ENCODE measurements at places on chromosomes 11 and 22.
A peak's percentile ranks its signal among the peaks of the same experiment; 100 is the strongest.

- no peak for DNase-seq
These were observed 6.2 kb downstream of the SC5D start for GRCh38 chr11:121298774-121299173.

- DNase-seq: no peak
These were observed 3.1 kb downstream of the HYLS1 start for GRCh38 chr11:125890447-125891100.

DNA sequence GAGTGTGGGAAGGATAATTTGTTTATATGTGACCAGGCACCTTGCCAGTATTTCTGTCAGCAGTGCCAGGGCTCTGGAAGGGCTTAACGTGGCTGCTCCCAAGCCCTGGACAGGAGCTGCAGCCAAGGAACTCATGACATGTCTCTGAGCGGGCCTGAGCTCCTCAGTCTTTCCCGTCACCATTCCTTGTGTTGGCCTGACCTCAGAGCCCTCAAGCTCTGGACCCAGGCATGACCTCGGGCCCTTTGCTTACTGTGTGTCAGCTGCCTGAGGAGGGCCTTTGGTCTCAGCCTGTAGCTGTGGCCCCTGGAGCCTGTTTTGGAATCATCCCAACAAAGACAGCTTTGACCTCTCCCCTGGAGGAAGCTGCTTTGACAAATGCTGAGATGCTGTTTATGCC lies 264.1 kb upstream of the PLET1 start:
- DNase-seq: no peak

DNA sequence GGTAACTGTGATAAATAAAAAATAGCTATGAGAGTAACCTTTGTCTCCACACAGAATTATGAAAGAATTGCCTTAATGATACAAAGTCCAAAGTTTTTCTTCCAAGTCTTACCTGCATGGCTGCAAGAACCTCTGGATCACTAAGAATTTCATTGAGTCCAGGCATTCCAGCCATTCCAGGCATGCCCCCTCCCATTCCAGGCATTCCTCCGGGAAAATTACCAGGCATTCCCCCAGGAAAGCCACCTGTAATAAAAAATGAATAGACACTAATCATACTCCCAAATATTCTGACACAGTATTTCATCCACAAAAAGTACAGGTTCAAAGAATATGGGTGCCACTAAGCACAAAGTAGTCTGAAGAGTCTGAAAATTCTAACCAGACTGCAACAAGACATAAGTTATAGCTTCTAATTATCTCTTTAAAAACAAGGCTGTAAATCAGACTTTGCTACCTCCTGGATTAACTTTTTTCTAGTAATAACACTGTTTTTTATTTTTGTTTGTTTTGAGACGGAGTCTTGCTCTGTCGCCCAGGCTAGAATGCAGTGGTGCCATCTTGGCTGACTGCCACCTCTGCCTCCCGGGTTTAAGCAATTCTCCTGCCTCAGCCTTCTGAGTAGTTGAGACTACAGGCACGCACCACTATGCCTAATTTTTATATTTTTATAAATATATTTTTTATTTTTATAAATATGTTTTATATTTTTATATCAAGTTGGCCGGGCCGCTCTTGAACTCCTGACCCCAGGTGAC lies 8.0 kb upstream of the SLC25A17 start:
- no peak for DNase-seq

GRCh38 chr11:31943056-31943780 lies 132.1 kb upstream of the PAX6 start:
- DNase-seq: no peak

- DNase-seq: no peak
These were observed 69.5 kb downstream of the JAM3 start for GRCh38 chr11:134138376-134138775.

GRCh38 chr22:19206287-19206686 lies 27.8 kb upstream of the SLC25A1 start:
- no peak for DNase-seq

DNA sequence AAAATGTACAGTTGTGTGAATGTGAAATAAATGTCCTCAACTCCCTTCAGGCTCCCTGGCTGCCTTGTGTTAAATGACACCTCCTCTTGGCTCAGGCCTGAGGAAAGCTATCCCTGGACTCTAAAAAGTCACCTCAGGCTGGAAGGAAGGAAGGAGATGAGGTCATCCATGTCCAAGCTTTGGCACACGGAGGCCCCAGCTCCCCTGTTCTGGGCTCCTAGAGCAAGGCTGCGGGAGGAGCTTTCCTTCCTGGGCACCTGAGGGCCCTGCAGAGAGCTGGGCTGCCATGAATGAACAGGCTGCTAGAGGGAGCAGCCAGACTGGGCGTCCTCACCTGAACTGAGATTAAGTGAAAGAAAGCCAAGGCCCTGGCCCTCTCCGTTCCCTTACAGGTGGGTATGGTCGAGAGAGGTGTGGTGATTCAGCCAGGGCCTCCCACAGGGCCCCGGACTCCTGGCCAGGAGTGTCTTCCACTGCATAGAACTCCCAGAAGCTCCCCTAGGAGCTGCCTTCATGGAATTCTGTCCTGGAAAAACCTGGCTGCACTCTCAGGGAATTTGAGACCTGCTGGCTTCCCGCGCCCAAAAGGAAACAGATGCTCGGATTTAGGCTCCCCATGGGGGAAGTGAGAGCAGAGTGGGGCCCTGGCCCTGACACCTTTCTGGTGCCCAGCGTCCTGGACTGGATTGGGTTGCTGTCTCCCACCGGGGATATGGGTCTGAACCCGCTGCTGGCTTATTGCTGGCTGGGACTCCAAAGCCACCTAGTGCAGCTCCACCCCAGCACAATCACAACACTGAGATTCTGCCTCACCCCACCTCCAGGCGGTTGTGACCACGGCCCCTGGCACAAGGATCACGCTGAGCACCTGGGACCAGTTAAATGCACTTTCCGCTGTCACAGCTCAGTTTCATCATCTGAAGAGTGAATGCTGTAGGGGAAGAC lies 22.2 kb downstream of the MYBPC3 start:
- DNase-seq: no peak

DNA sequence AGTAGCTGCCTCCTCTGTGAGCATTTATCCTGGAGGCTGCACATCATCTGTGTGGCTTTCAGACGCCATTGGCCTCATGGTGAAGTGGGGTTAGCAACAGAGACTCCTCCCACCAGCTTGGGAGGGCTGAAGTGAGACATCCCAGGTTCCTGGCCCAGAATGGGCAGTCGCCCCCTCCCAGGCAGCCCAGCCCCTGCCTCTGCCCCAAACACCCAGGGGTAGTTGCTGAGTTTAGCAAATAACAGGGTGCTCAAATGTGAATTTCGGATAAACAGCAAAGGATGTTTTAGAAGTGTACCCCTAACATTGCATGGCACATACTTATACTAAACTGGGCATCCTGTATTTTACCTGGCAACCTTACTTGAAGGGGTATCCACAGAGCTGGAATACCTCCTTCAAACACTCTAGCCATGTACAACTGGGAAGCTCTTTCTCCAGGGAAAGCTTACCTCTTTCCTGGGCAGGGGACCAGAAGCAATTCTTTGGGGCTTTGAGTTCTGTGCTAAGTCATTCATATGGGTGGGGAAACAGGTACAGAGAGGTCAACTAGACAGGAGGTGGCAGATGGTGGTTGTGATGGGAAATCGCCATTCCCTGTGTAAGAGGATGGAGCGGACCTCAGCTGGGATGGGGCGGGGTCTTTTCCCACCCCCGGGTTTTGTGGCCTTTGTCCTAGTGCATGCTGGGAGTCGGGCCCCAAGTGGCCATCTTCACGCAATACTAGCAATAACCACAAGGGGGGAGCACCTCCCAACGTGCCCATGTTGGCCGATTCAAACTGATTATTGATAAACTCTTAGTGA lies 19.3 kb downstream of the MTFP1 start:
- DNase-seq: peak; percentile 65

DNA sequence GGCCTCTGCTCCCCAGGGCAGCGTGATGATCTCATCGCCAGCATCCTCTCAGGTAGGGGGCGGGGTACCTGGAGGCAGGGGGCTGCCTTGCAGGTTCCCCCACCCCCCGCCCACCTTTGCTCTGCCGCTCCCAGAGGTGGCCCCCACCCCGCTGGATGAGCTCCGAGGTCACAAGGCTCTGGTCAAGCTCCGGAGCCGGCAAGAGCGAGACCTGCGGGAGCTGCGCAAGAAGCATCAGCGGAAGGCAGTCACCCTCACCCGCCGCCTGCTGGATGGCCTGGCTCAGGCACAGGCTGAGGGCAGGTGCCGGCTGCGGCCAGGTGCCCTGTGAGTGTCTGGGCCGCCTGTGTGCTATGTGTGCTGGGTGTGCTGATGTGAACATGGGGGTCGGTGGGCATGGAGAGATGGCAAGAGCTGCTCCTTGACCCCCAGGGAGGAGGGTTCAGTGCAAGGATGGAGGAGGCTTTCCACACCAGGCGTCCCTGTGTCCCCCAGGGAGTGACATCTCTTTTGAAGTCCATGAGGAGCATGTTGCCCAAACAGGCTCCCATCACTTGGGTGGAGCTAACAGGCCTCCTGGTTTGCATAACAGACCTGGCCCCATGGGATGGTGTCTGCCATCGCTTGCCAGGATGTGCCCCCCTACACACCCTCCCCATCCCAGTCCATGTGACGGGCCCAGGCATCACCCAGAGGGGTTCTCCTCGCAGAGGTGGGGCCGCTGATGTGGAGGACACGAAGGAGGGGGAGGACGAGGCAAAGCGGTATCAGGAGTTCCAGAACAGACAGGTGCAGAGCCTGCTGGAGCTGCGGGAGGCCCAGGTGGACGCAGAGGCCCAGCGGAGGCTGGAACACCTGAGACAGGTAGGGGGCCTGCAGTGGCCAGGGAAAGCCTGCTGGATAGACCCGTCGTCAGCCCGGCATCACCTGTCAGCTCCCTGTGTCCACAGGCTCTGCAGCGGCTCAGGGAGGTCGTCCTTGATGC lies 14.1 kb downstream of the PLCB3 start:
- no peak for DNase-seq

DNA sequence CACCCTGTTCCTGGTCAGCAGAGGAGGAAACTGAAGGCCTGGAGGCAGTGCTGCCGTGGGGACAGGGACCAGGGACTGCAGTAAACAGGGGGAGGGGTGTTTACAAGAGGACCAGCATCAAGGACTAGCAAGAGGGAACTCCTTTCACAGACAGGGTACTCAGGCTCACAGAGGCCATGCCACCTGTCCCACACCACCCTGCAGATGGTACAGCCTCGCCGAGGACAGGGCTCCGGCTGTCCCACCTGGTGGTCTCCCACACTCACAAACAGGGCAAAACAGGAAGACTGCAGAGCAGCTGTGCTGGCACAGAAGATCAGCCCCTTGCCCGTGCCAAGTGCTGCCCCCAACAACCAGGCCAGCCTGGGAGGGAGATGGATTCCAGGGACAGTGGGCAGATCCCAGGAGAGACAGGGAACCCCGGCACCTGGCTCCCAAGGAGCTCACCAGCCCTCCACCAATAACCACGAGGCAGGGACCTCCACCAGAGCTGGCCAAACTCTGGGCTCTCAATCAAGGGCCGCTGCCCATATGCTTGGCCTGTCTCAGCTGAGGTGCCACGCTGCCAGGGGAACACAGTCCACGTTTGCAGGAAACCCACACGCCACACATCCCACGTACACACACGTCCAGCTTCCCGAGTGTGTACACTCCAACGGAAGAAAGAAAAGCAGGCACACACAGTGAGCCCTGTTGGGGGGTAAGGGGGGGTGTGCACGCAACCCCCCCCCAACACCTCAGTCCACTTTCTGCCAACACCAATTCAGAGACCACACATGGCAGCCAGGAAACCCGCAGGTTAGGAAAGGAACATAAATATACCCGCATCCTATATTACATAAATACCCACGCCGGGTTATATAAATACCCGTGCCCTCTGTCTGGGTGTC lies 2.1 kb downstream of the CSNK1E start:
- no peak for DNase-seq

- no peak for DNase-seq
These were observed 11.4 kb downstream of the RAB3IL1 start for GRCh38 chr11:61905801-61906521.

DNA sequence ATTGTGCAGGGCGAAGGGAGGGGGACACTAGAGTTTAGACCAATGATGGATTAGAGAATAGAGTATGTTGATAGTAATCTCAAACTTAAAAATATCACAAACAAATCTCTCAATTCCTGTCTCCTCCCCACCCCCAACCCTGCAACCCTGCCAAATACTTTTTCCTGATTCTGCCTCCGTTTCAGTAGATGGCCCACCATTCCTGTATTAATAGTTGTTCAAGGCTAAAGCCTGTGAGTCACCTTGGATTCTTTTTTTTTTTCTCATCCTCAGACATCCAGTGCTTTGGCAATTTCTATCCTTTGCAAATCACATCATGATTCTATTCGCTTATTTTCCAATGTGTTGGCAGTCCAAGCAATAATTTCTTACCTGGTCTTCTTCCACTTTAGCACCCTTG lies 207.9 kb downstream of the DYNC2H1 start:
- no peak for DNase-seq

GRCh38 chr22:37253126-37253660 lies 9.1 kb upstream of the RAC2 start:
- no peak for DNase-seq

GRCh38 chr11:16000065-16000464 lies 356.3 kb downstream of the SOX6 start:
- DNase-seq: no peak

DNA sequence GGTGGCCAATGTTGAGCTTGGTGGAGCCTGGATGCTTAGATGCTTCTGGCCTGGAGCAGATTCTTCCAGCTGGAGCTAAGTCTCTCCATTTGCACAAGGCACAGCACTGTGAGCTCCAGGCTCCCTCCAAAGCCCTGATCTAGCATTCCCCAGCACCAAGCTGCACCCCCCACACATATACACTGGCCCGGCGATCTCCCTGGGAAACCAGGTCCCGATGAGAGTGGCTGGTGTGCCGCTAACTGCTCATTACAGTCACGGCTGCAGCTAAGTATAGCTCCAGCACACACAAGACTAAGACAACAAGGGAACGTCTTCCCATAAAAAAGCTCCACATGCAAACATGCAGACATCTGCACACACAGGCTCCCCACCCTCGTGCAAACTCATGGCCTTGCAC lies 17.6 kb downstream of the KCNC1 start:
- DNase-seq: no peak

DNA sequence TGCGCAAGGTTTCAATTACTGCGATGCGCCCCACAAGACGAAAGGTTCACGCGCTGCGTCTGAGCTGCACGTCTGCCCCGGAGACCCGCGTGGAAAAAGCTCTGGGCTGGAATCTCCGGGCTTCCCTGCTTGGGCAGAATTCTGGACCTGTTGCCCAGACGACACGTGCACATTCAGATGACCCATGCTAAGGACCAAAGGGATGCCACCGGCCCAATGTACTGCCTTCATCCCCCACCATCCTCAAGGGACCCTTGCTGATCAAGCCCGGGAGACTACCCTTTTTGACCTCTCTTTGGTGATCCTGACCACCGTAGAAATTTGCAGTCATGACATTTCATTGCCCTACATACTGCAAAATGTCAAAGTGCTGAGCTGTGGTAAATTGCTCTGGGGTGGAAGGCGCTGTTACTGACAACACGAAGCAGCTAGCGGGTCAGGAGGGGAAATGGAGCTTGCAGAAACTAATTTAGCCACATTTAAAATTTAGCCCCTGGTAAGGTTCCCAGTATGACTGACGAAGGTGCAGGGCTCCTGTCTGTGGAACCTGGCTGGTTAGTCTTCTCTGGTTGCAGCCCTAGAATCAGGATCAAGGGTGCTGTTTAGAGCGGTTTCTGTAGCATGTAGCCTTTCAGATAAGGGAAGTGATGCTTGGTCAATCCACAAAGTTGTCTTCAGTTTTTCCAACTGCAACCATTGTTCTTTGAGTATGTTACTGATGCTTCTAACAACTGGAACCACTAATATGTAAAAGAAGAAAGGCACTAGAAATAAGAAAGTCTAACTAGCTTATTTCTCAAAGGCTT lies 81.9 kb downstream of the PRR5L start:
- DNase-seq: no peak

- no peak for DNase-seq
These were observed 14.6 kb downstream of the PLXNB2 start for GRCh38 chr22:50292643-50293440.

- DNase-seq: no peak
These were observed 114.9 kb downstream of the ARHGAP32 start for GRCh38 chr11:129077191-129077590.

Data from progenitor cell of endocrine pancreas (in vitro differentiated cells).